ENCODE measurements at places on chromosomes 16 and 17. TPM values are rescaled to one million over a fixed set of nuclear protein-coding genes. Genes with fewer than 3 reads are reported as not detected.

CCL14 gene
- 34.6 TPM for polyA plus RNA-seq

KRT9 gene
- polyA plus RNA-seq: not detected

RNF135 gene
- polyA plus RNA-seq: 8.7 TPM

BANP gene
- polyA plus RNA-seq: 14.0 TPM

SLC38A8 gene
- polyA plus RNA-seq: not detected

PRSS21 gene
- polyA plus RNA-seq: 0.28 TPM

ADORA2B gene
- polyA plus RNA-seq: 3.7 TPM

RHBDF2 gene
- 6.8 TPM for polyA plus RNA-seq

HIGD1B gene
- polyA plus RNA-seq: 4.2 TPM

CX3CL1 gene
- polyA plus RNA-seq: 5.6 TPM

GP1BA gene
- polyA plus RNA-seq: 0.92 TPM

RNF43 gene
- polyA plus RNA-seq: 0.09 TPM

C17orf78 gene
- polyA plus RNA-seq: not detected

SOX8 gene
- polyA plus RNA-seq: 36.9 TPM

WSCD1 gene
- 40.3 TPM for polyA plus RNA-seq

PLA2G10 gene
- 0.47 TPM for polyA plus RNA-seq

ATP2A3 gene
- polyA plus RNA-seq: 5.3 TPM

HOXB2 gene
- polyA plus RNA-seq: 13.2 TPM

CYGB gene
- polyA plus RNA-seq: 16.4 TPM

KRT13 gene
- polyA plus RNA-seq: not detected

OR1A1 gene
- polyA plus RNA-seq: not detected

EFTUD2 gene
- polyA plus RNA-seq: 55.3 TPM

CCL7 gene
- not detected for polyA plus RNA-seq

PRSS27 gene
- polyA plus RNA-seq: 1.4 TPM

HSD17B1 gene
- 2.9 TPM for polyA plus RNA-seq

MBTPS1 gene
- 61.1 TPM for polyA plus RNA-seq

C1QL1 gene
- 1.9 TPM for polyA plus RNA-seq

PPY gene
- polyA plus RNA-seq: not detected

IKZF3 gene
- 0.22 TPM for polyA plus RNA-seq

C17orf50 gene
- not detected for polyA plus RNA-seq

KCNJ18 gene
- polyA plus RNA-seq: not detected

GAS7 gene
- polyA plus RNA-seq: 57.9 TPM

PKMYT1 gene
- 9.9 TPM for polyA plus RNA-seq

PCGF2 gene
- polyA plus RNA-seq: 30.6 TPM

METTL26 gene
- 36.6 TPM for polyA plus RNA-seq

GPRC5C gene
- polyA plus RNA-seq: 38.7 TPM

OR2C1 gene
- 0.16 TPM for polyA plus RNA-seq

TAT gene
- polyA plus RNA-seq: not detected

MYLK3 gene
- polyA plus RNA-seq: 16.5 TPM

CFAP52 gene
- 0.16 TPM for polyA plus RNA-seq

GINS2 gene
- 7.4 TPM for polyA plus RNA-seq

PSMB10 gene
- 26.0 TPM for polyA plus RNA-seq

OTOA gene
- polyA plus RNA-seq: 0.06 TPM

KRTAP1-1 gene
- polyA plus RNA-seq: not detected

SKAP1 gene
- 0.30 TPM for polyA plus RNA-seq

SLC5A10 gene
- polyA plus RNA-seq: 0.16 TPM

EPX gene
- polyA plus RNA-seq: 0.59 TPM

TK1 gene
- polyA plus RNA-seq: 17.8 TPM

ABCC3 gene
- polyA plus RNA-seq: 0.39 TPM

CFAP97D1 gene
- polyA plus RNA-seq: 0.05 TPM
